ENCODE measurements at places on chromosomes 5 and 9.

DNA sequence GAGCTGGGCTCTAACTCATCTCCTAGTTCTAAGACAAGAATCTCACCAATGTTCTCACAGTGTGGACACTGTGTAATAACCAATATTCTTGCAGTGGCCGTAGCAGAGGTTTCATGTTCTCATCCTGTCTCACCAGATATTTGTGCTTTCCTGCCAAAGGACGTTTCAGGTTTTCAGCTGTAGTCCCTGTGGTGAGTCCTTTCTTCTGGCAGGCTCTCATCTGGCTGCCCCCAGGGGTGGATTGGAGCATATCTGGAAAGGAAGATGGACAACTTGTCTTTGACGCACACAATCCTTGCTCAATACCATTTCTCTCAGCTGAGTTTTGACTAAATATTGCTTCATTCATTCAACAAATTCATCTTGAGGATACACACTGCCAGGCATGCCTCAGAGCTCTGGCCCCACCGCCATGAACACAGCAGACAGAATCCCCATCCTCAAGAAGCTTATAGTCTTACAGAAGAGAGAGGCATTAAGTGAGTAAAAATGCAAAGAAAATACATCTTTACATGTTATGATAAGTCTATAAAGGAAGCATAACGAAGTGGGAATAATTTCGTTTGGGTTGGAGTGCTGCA is 33.8 kb upstream of the NEURL1B start:
- DNase-seq: no peak

GRCh38 chr5:17359451-17360011 is 138.5 kb upstream of the TAF11L2 start:
- DNase-seq: no peak

DNA sequence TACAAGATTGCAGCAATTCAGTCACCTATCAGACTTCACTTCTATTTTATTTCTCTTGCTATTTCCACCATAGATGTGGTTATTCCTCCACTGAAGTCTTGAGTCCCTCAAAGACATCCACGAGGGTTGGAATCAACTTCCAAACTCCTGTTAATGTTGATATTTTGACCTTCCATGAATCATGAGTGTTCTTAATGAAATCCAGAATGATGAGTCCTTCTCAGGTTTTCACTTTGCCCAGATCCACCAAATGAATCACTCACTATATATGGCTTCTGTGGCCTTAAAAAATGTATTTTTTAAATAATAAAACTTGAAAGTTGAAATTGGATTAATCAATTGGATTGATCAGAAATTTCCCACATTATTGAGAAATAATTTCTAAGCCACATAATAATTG is 1821.0 kb downstream of the EFNA5 start:
- DNase-seq: no peak

DNA sequence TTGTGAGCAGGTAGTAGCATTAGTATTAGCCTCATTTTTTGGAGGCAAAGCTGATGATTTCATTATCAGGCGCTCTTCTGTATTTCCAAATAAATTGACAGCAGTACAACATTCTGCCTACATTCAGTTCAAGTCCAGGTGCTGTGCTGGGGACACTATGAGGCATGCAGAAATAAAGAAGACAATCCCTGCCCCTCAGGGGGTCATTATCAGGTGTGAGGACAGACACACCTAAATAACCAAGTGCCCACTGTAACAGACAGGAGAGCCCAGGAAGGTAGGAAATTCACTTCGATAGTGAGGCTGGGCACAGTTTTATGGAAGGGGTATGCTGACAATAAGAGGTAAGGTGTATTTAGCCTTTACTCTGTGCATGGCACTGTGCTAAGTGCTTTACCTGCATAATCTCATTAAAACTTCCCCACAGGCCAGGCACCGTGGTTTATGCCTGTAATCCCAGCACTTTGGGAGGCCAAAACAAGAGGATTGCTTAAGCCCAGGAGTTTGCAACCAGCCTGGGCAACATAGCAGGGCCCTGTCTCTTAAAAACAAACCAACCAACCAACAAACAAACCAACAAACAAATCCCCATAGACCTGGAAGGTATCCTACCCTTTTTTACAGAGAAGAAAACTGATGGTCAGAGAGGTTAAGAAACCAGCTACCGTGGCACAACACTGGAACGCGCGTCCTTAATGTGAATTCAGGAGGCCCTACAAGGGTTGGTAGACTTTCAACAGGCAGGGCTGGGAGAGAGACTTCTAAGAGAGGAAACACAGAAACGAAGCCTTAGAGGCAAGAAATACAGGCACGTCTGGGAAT is 17.5 kb upstream of the GPX3 start:
- DNase-seq: no peak
